Mesenchymal stem cell (in vitro differentiated cells and primary cell): ENCODE measurements at places on chromosomes 16 and 17.

DNA sequence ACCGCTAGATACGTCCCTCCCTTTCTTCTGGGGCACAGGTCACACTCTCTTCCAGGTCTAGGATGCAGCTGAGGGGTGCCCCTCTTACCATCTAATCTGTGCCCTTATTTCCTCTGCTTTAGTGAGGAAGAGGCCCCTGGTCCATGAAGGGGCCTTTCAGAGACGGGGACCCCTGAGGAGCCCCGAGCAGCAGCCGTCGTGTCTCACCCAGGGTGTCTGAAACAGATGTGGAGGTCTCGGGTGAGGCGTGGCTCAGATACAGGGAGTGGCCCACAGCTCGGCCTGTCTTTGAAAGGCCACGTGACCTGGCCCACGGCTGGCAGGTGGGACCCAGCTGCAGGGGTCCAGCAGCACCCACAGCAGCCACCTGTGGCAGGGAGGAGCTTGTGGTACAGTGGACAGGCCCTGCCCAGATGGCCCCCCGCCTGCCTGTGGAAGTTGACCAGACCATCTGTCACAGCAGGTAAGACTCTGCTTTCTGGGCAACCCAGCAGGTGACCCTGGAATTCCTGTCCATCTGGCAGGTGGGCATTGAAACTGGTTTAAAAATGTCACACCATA lies 15.6 kb downstream of the SCGB1C2 start:
- H3K27ac ChIP-seq: no peak overlapping the region
- DNase-seq: no peak
- no peak overlapping the region for H3K4me3 ChIP-seq
- no peaks in the 10 kb centered on the region for H3K36me3 ChIP-seq

GRCh38 chr17:60845012-60845411 lies 167.4 kb downstream of the BCAS3 start:
- no peaks in the 10 kb centered on the region for H3K27me3 ChIP-seq
- H3K36me3 ChIP-seq: no peaks in the 10 kb centered on the region
- peaks cover 1% of the 10 kb centered on the region for H3K4me1 ChIP-seq
- no peak for DNase-seq
- H3K27ac ChIP-seq: no peak overlapping the region

- no peaks in the 10 kb centered on the region for H3K27me3 ChIP-seq
- no peak for DNase-seq
- H3K36me3 ChIP-seq: no peaks in the 10 kb centered on the region
- H3K27ac ChIP-seq: no peak overlapping the region
- H3K4me3 ChIP-seq: no peak overlapping the region
These were observed 26.0 kb downstream of the PITPNC1 start for GRCh38 chr17:67403065-67403464.

GRCh38 chr16:75494184-75494583 lies 1.1 kb downstream of the CHST6 start:
- H3K27ac ChIP-seq: no peak overlapping the region
- no peaks in the 10 kb centered on the region for H3K36me3 ChIP-seq
- peak overlapping the region; percentile 74 for H3K4me3 ChIP-seq
- peaks cover 13% of the 10 kb centered on the region for H3K4me1 ChIP-seq
- no peak for DNase-seq

DNA sequence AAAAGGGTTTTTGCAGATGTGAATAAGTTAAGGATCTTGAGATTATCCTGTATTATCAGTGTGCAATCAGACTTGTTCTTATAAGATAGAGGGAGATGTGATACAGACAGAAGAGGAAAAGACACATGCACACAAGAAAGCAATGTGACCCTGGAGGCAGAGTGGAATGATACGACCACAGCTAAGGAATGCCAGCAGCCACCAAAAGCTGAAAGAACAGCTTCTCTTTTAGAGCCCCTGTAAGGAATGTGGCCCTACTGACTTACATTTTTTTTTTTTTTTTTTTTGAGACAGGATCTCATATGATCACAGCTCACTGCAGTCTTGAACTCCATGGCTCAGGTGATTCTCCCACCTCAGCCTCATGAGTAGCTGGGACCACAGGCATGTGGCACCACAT lies 62.3 kb upstream of the CNTNAP4 start:
- no peak overlapping the region for H3K27ac ChIP-seq
- H3K4me3 ChIP-seq: no peak overlapping the region
- no peaks in the 10 kb centered on the region for H3K36me3 ChIP-seq

GRCh38 chr17:21512307-21513011 lies 136.3 kb downstream of the KCNJ12 start:
- no peak overlapping the region for H3K4me3 ChIP-seq
- peaks cover 32% of the 10 kb centered on the region for H3K27me3 ChIP-seq
- no peak for DNase-seq
- no peaks in the 10 kb centered on the region for H3K36me3 ChIP-seq

DNA sequence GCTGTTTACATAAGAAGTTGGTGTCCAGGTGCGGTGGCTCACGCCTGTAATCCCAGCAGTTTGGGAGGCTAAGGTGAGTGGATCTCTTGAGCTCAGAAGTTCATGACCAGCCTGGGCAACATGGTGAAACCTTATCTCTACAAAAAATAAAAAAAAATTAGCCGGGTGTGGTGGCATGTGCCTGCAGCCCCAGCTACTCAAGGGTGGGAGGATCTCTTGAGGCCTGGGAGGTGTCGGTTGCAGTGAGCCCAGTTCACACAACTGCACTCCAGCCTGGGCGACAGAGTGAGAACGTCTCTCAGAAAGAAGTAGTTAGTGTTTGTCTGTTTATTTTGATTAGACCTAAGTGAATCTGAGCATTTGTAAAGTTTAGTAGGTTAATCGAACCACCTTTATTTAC lies 12.8 kb downstream of the DDX19A start:
- no peaks in the 10 kb centered on the region for H3K27me3 ChIP-seq
- H3K4me3 ChIP-seq: no peak overlapping the region
- DNase-seq: no peak
- H3K36me3 ChIP-seq: peaks cover 90% of the 10 kb centered on the region
- no peaks in the 10 kb centered on the region for H3K4me1 ChIP-seq

DNA sequence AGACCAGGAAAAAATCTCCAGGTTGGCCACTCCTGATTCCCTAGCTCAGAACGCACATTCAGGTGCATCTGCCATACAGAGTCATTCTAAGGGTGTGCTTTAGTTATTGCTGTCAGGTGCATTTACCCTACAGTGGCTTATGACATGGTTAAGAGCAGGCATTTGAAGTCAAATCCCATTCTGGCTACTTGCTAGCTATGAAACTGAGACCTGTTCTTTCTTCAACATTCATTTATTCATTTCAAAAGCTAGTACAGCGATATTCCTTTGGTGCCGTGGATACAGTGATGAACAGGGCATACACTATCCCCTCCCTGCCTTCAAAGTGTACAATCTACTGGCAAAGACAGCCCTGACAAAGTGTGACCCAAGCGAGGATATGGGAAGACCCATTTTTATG lies 508.3 kb downstream of the NPIPA7 start:
- no peaks in the 10 kb centered on the region for H3K36me3 ChIP-seq
- H3K27me3 ChIP-seq: no peaks in the 10 kb centered on the region
- DNase-seq: no peak
- H3K27ac ChIP-seq: no peak overlapping the region

DNA sequence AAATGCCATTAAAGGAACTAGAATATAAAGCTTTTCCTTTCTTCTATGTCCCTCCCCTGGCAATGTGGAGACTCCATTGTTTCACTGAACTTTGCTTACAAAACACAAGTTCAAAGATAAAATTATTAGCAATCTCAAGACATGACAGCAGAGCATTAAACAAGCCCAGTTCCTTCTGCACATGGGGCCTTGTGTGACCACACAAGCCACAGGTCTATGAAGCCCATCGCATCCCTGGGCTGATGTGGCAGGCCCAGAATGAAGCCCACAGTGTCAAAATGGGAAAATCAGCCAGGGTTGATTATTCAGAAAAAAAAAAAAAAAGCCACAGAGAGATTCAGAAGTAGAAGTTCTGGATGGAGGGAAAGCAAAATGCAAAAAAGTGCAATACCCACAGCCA lies 12.9 kb upstream of the SLC39A11 start:
- H3K27ac ChIP-seq: no peak overlapping the region
- no peak overlapping the region for H3K4me3 ChIP-seq
- no peaks in the 10 kb centered on the region for H3K36me3 ChIP-seq
- no peak for DNase-seq
- H3K4me1 ChIP-seq: peaks cover 2% of the 10 kb centered on the region

DNA sequence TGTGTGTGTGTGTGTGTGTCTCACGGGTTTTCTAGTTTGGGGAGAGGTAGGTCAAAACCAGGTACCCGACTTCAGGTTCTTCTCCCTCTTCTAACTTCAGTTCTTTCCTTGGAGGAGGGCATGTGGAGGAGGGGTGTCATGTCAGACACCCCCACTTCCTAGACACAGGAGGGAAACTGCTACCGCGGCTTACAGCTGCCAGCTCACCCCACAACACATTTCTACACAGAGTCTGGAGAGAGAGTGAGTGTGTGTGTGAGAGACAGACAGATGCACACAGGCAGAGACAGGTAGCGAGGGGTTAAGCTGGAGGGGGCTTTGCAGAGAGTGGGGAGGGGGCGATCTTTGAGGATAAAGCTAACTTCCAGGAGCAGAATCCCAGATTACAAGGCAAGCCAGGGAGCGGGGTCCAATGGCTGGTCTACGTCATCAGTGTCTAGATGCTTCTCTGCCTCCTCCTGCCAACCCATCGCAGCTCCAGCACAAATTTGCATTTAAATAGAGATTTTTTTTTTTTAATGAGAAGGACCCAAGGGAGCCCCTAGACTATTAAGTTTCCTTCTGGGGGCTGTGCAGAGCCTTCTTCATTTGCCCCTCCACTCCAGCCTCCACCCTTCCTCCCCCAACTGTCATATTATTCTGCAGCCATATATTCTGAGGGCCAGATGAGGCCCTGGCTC lies 48.9 kb downstream of the MRM1 start:
- peaks cover 78% of the 10 kb centered on the region for H3K27me3 ChIP-seq
- DNase-seq: no peak
- H3K4me3 ChIP-seq: no peak overlapping the region
- no peak overlapping the region for H3K27ac ChIP-seq
- no peaks in the 10 kb centered on the region for H3K36me3 ChIP-seq
- H3K4me1 ChIP-seq: no peaks in the 10 kb centered on the region

GRCh38 chr16:57276596-57276995 lies 7.9 kb downstream of the PLLP start:
- H3K4me1 ChIP-seq: peaks cover 11% of the 10 kb centered on the region
- H3K27ac ChIP-seq: peak overlapping the region; percentile 84

DNA sequence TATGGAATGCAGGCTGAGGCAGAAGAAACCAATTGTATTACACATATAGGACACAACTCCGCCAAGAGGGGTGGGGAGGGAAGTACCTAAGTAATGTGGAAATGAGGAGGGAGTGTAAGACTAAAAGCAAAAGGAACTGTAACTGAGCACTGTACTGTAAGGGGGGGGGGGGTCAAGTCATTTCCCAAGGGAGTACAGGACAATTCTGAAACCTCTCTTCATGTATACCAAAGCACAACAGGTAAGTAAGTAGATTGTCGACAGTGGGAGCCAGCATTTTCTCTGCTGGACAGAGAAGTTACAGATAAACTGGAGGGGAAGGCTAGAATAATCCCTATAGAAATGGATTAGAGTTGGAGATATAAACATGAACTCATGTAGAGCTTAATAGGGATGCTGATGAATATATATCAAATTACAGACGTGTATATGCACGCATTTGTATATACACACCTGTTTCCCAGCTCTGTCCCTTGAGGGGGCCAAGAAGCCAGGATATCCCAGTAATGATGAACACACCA lies 6.4 kb downstream of the USP22 start:
- peaks cover 11% of the 10 kb centered on the region for H3K4me1 ChIP-seq
- peaks cover 10% of the 10 kb centered on the region for H3K36me3 ChIP-seq
- peak; percentile 38 for DNase-seq
- H3K4me3 ChIP-seq: no peak overlapping the region

GRCh38 chr17:38540514-38541045 lies 65.2 kb downstream of the SRCIN1 start:
- H3K4me1 ChIP-seq: no peaks in the 10 kb centered on the region

DNA sequence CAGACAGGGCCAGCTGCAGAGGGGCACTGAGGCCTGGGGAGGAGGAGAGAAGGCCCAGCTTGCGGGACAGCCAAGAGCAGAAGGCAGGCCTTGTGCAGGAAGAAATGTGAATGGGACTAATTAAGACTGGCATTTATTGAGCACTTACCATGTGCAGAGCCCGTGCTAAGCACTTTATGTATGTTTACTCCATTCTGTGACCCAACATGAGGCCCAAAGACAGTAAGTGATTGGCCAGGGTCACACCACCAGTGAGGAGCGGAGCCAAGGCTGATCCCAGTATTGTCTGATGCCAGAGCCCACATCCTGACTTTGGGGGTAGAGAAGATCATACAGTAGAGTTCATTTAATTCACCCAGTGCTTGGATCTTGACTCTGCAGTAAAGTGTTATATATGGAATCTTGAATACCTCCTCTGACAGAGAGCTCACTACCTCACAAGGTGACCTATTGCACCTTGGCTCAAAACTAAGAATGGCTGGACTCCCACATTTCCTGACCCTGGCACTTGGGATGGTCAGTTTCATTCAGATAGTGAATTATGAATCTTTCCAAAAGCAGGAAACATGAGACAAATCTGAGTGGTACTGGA lies 13.6 kb downstream of the KATNB1 start:
- no peak for DNase-seq
- H3K4me1 ChIP-seq: peaks cover 3% of the 10 kb centered on the region
- no peak overlapping the region for H3K27ac ChIP-seq
- H3K27me3 ChIP-seq: no peaks in the 10 kb centered on the region
- no peak overlapping the region for H3K4me3 ChIP-seq

GRCh38 chr17:82297714-82298537 lies 19.5 kb downstream of the CD7 start:
- no peaks in the 10 kb centered on the region for H3K27me3 ChIP-seq
- DNase-seq: peak; percentile 89
- peaks cover 38% of the 10 kb centered on the region for H3K4me1 ChIP-seq
- peak overlapping the region; percentile 64 for H3K27ac ChIP-seq
- H3K36me3 ChIP-seq: no peaks in the 10 kb centered on the region

DNA sequence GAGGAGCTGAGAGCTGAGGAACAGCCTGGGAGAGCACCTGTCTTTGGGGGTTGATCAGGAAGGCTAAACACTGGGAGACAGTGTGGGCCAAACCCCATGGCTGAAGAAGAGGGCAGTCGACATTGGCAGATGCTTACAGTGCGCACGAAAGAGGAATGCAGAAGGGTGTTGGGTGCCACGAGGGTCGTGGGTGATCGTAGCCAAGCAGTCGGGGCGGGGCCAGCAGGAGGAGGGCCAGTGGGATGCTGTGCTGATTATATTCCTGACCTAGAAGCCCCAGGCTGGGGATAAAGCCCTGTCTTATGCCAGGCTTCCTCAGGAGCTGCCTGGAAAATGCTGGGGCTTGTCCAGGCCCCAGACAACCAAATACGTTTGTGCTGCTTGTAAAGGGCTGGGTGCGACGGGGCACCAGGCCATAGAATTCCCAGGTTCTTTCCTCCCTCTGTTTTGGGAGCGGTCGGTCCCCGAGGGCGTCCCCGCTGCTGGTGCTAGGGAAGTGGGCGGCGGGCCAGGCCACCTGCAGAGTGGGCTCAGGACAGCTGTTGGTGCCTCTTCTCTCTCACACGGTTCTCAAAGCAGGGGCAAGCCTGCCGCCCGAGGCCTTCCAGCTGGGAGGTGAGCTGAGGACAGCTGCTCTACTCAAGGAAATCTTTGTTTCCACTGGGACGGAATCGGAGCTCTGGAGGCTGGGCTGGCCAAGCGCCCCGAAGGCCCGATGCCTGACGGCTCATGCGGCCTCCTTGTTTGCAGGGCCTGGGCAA lies 10.0 kb downstream of the C1QTNF1 start:
- peaks cover 8% of the 10 kb centered on the region for H3K4me1 ChIP-seq
- no peak overlapping the region for H3K27ac ChIP-seq
- peaks cover under 1% of the 10 kb centered on the region for H3K27me3 ChIP-seq
- no peaks in the 10 kb centered on the region for H3K36me3 ChIP-seq
- no peak for DNase-seq

- no peaks in the 10 kb centered on the region for H3K27me3 ChIP-seq
- H3K27ac ChIP-seq: no peak overlapping the region
- H3K4me3 ChIP-seq: peak overlapping the region; percentile 99
- H3K4me1 ChIP-seq: peaks cover 29% of the 10 kb centered on the region
- H3K36me3 ChIP-seq: peaks cover 60% of the 10 kb centered on the region
These were observed 480 bp downstream of the TSR3 start for GRCh38 chr16:1351215-1351581.
